ENCODE measurements at places on chromosomes 4 and X.

- no peak for DNase-seq
Observed at GRCh38 chrX:107599450-107599861, 28.9 kb upstream of the PRPS1 start.

DNA sequence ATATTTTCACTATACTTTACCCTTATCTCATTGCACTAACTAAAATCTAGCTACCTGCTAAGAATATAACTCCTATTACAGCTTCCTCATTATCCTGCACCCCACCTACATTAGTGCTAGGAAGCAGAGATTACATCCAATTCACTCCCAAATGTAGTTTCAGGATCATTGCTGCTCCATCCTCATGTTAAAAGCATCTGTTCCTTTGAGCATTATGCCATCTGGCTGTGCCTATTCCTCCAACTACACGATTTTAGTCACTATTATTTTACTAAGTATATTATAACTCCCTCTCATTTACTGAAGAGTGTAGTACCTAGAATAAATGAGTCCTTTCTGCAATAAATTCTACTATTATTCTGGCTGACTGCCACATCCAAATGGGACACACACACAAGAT, 1586.9 kb downstream of the TECRL start:
- DNase-seq: no peak

DNA sequence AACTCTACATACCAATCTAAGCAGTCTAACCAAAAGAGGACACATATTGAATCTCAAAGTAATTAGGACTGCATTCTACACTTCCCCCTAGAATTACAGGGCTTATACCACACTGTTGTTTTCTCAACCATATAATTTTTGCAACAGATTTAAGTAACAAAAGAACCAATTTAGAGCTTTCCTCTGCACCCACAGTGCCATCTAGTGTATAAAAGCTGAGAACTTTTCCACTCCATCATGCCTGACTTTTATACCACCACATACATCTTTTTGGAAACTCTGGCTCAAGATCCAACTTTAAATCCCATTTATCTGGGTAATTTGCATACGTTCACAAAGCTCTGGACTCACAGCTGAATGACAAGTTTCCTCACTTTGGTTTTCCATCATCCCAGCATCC, 99.5 kb downstream of the EFHC2 start:
- DNase-seq: no peak

- no peak for DNase-seq
Observed at GRCh38 chr4:149910604-149911350, 95.1 kb upstream of the IQCM start.

- no peak for DNase-seq
Observed at GRCh38 chrX:112025753-112026152, 56.8 kb downstream of the TRPC5 start.

All from NCI-H2029 treated with DMSO at 0.1 percent for 48 hours (cell line).